ENCODE measurements at places on chromosomes 5 and 9.
A peak's percentile ranks its signal among the peaks of the same experiment; 100 is the strongest.

DNA sequence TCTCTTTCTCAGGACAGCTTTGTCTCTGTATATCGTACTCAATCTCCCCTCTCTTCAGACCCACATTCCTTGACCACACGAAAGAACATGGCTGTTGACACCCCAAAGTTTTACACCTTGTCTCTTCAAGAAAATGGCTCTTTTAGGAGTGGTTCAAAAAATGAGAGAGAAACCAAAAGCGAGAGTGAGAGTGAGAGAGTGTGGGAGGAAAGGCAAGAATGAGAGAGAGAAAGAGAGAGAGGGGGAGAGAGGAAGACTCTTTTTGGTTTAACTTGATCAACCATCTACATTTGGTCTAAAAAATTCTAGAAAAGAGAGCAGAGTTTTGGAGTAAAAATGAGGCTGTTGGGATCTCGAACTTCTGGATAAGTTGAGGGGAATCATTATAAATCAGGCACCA lies 581.8 kb upstream of the WWC1 start:
- DNase-seq = no peak

DNA sequence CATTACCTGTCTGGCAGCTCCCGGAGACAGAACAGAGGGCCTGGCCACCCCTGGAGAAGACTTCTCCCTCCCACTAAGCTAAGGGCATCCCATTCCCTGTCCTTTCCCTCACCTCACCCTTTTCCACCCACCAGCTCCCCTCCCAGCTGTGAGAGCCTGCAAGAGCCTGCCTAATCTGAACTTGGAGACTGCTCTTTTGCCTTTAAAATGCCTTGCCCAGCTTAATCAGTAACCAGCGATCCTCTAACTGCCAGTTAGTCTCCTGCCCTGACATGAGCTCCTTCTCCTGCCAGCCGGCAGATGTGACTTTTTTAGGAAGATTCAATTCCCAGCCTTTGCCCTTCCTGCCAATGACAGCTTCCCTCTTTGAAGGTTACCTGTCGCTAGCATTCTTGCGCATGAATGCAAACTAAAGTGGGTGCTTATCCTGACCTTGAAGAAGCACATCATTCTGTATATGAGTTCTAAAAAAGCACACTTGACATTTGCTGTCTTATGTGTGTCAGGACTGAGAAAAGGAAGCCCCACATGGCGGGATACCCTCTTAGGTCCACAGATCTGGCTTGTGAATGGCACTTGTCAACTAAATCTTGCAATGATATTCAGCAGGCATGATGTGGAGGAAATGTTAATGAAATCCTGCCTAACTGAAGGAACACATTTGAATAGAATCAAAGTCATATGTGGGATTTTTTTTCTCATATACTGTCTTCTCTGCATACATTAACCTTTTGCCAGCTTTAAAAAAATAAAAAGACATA lies 411.2 kb upstream of the SLC30A5 start:
- DNase-seq = no peak

DNA sequence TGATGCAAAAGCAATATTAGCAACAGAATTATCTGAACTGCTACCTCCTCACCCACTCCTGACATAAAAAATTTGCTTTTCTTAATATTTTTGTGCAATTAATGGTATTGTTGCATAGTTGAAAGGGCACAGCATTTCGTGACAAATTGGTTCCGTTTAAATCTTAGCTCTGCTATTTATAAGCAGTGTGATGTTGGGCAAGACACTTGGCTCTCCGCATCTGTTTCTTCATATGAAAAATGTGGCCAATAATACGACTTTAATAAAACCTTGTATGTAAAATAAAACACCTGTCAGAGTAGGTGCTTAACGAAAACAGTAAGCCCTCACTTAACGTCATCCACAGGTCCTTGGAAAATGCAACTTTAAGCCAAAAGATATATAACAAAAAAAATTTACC lies 4.2 kb downstream of the TMEM167A start:
- DNase-seq = no peak

DNA sequence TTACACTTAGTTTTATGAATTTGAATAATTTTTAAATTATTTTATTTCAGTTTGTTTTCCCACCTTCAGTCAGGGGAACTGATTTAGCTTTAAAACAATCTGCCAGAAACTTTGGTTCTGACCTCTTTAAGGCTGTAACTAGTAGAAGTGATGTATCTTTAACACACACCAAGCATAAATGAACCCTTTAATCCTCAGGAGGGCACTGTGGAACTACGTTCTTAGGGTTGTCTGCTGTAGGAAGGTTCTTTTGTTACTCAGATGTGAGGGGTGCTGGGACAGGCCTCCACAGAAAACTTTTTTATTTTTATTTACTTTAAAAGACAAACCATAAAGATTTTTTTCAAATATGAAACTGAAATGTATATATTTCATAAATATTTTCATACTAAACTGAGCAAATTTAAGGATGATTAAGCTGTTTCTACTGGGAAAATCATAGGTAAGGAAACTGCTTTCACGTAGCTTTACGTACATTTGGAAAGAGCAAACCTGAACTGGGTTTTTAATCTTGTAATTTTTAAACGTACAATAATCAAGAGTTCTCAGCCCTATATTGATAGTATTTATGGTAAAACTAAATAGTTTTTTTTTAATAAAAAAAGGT lies 5.3 kb downstream of the KLF4 start:
- DNase-seq = peak; percentile 58

- no peak for DNase-seq
These were observed 27.9 kb upstream of the DTWD2 start for GRCh38 chr5:119016125-119016774.

GRCh38 chr5:69341520-69342161 lies 9.0 kb upstream of the CCDC125 start:
- DNase-seq = no peak

DNA sequence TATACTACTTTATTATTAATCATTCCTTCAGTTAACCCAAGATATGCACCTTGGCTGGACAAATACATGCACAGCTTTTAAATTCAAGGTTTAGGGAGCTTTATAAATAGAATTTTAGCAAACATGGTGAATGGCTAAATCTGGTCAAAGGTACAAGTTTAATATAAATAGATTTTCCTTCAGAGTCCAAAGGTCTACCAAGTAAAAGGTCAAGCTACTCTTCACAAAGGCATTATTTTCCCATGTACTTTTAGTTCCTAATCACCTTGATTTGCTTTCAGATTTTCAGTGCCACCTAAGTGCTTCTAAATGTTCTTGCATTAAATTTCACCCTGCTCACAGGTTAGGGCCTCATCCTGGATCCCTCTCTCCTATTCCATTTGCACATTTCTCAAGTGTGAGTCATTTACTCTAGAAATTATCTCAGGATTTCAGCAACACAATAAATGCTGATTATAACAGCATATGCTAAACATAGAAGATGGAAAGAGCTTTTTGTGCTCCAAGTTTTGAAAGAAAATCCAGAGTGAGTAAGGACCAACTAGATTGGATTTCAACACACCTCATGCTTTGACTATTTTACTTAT lies 459.4 kb upstream of the ITGA1 start:
- DNase-seq = no peak

DNA sequence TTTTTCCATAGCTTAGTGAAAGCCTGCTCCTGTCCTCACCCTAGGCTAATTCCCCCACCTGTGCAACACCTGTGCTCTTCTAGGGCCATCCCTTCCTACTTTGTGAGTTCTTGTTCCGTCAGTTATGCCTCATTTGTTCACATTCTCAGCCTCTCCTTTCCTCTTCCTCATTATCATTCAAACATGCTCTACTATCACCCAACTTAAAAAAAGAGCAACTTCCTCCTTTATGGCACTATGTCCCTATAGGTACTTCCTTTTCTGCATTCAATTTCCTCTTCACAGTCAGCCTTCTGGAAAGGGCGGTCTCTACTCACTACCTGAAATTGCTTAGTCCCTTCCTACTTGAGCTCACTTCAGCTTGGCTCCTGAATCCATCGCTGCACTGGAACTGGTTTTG lies 111.8 kb upstream of the LHFPL2 start:
- DNase-seq = no peak

DNA sequence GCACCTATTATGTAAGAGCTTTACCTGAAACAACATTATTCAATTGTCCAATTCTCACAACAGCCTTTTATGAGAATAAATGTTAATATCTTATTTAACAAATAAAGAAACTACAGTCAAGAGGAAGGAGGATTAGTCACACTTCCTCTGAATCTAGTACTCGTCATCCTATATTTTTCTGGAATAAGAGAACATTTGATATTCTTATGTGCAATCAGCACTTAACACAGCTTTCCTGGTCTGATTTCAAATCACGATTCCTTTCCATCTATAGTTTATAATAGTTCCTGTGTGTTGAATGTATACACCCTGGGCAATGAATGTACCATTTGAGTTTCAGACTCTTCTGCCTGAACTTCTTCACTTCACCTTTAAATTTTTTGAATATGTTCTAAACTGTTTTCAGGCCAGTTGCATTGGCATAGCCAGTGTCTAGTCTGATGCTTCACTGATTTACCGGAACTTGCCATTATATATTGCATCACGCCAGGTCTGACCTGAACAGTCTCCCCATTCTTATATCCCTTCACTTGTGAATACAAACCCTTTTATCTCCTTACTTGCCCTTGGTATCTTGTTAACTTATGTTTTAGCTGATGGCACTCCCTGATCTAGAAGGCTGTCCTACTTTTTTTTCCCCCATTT lies 698.3 kb downstream of the MAT2B start:
- DNase-seq = no peak

GRCh38 chr9:137311171-137311985 lies 9.3 kb upstream of the NRARP start:
- no peak for DNase-seq

DNA sequence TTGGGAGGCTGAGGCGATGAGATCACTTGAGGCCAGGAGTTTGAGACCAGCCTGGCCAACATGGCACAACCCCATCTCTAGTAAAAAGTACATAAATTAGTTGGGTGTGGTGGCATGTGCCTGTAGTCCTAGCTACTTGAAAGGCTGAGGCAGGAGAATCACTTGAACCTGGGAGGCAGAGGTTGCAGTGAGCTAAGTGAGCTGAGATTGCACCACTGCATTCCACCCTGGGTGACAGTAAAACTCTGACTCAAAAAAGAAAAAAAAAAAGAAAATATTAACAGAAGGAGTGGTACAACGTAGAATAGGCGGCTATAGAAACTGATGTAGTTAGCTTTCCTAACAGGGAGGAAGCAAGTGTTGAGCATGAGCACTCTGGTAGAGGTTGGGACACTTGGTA lies 59.9 kb downstream of the PBX3 start:
- no peak for DNase-seq

- DNase-seq = no peak
These were observed 21.9 kb downstream of the SEMA4D start for GRCh38 chr9:89475891-89476440.

GRCh38 chr5:604391-604831 lies 7.7 kb upstream of the CEP72 start:
- DNase-seq = no peak

GRCh38 chr5:166962461-166962860 lies 1329.0 kb upstream of the WWC1 start:
- no peak for DNase-seq

DNA sequence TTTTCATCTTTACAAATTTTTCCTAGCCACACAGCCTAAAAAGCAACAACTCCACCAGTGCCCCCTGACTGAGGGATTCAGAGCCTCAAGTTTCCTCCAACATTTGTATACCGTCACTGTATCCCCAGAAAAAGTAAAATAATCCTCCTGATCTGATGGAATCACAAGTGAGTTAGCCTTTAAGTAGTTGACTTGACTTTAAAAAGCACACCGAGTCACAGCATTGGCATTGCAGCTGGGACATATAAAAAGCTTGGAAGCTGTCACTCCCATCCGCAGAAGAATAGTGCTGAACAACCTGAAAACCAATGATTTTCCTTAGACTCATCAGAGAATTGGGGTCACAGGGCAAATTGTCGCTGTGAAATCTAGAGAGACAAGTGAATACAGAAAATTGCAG lies 41.6 kb upstream of the FBN2 start:
- no peak for DNase-seq

DNA sequence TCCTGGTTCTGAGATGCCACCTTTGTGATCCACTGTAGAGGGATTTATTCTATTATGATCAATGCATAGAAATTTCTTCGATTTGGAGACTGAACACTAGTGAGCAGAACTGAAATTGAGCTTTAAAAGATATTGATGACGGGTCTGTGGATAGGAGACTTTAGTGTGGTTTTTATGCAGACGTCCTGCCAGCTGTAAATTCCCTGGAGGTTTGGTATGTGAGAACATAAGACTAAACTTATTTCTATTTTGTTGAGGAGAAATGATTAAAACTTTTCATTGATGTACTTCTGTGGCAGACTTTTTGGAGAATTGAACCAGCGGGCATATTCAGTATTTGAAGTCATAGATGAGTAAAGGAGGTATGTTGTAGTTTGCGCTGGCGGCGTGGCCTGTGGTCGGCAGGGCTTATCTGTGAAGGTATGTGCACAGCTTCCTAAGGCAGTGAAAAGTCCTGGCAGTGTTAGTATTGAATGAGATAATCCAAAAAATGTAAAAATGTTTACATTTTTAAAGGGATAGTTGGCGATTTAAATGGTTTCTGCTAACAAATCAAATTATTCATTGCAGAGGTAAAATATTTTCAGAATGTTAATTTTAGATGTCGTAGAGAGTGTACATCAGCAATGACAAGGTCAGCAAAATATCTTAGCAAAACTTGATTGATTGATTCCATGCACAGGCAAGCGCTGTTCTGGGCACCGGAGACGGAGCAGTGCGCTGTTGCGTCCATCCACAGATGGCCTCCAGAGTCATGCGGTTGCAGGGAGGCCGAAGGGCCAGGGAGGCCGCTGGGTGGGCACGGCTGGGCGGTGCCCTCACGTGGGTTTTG lies 20.4 kb downstream of the TENT4A start:
- DNase-seq = no peak

GRCh38 chr9:16563446-16563845 lies 307.0 kb downstream of the BNC2 start:
- no peak for DNase-seq

DNA sequence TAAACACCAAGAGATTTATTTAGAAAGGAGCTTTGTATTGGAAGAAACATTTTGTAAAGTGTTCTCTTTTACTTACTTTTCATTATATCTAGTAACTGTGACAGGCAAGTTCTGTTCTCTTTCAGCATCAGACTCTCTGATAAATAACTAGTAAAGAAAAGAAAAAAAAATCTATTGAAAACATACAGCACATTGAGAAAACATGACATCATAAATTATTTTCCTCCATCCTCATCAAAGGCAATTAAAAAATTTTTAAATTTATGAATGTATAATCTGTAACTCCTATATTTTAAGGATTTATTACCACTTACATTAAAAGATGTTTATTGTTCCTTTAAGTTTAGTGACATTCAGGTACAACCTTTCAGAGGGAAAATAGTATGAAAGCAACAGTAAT lies 11.1 kb downstream of the CCNH start:
- DNase-seq = no peak

Data from fibroblast of skin of left biceps (primary cell).